Esophagus (tissue), 2 donors: ENCODE measurements at places on chromosomes 7 and 10. TPM values are rescaled to one million over a fixed set of nuclear protein-coding genes. Genes with fewer than 3 reads are reported as not detected.

FFAR4 gene
- polyA plus RNA-seq: 0.15 TPM

FBXO24 gene
- polyA plus RNA-seq: 0.81 TPM

ACBD7 gene
- 0.09 TPM for polyA plus RNA-seq

ELFN1 gene
- 0.16 TPM for polyA plus RNA-seq

POT1 gene
- polyA plus RNA-seq: 2.8 TPM

PWWP2B gene
- polyA plus RNA-seq: 17.6 TPM

FKBP9 gene
- 22.6 TPM for polyA plus RNA-seq

TET1 gene
- 0.16 TPM for polyA plus RNA-seq

LRRD1 gene
- polyA plus RNA-seq: 0.01 TPM

SHH gene
- polyA plus RNA-seq: 0.04 TPM
